Activated CD4-positive, alpha-beta memory T cell treated with anti-CD3 and anti-CD28 coated beads, Interleukin-2, amount 10 ng/mL, durations not matched to agents 7 days and 5 days (primary cell): ENCODE measurements at places on chromosomes 7 and 10.

DNA sequence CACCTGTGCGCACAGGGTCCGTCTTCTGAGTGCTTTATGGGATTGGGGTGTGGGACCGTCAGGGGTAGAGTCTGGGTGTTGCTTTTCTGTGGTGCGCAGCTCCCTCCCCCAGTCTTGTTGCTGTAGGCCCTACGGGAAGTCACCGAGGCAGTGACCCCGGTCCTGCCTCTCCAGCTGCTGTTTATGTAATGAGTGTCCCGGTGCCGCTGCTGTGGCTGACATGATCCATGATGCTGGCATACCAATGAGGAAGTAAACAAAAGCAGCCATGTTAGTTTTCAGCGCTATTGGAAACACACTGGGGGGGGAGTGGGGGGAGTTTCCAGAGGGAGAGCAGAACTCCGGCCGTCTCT, 1.1 kb downstream of the TRIM8 start:
- H3K27ac ChIP-seq, result peak overlapping the region; percentile 98
- DNase-seq, result peak; percentile 58
- no peaks in the 10 kb centered on the region for H3K27me3 ChIP-seq
- H3K4me1 ChIP-seq, result peaks cover 47% of the 10 kb centered on the region
- peaks cover 23% of the 10 kb centered on the region for H3K36me3 ChIP-seq

DNA sequence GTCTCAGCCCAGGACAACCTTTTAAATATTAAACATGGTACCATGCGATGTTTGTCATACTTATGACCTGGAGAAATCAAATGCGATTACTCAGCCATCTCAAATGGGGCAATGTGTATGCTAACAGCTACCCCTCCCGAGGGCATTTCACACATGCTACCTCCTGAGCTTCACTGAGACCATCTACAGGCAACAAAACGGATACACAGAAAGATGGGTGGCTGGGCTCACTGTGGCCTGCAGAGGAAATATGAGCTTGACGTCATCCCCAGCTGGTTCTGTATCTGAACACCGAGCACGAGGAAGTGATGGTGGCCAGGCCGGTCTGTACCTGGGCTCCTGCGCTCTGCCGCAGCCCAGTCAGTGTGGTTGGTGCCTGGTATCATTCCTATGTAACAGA, 374.3 kb downstream of the RPS24 start:
- H3K27me3 ChIP-seq, result peaks cover 12% of the 10 kb centered on the region
- no peak overlapping the region for H3K27ac ChIP-seq
- no peaks in the 10 kb centered on the region for H3K36me3 ChIP-seq
- peaks cover 5% of the 10 kb centered on the region for H3K4me1 ChIP-seq
- no peak for DNase-seq

DNA sequence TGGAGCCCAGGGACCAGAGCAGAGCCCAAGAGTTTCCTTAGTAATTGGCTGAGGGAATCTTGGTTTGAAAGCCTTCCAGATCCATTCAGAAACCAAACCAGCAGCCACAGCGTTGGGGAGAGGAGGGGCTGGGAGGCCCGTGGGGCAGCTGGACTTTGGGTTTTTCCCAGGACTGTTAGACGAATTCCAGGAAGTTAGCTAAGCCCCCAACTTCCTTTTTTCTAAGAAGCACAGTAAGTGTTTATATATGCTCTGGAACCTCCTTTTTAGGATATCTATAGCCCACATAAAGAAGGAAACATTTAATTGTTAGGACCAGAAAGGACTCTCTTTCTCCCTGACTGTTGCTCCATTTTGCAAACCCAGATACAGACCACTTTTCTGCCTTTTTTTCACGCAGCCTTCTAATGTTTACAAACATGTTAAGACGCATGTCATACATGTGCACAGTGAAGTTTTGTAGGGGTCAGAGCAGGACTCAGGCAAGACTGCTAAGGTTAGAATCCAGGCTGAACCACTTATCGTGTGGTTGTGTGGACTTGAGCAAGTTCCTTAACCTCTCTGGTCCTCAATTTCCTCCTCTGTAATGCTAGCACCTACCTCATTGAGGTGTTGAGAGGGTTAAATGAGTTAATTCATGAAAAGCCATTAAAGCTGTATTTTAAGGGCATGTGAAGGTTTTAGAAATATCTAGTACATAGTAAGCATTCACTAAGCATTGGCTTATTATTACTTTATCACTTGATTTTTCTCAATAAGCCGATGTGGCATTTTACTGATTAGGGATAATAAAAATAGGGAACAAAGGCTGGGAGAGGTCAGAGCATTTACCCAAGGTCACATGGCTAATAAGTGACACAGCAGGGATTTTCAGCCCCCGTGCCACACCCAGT, 42.4 kb downstream of the TBATA start:
- no peak for DNase-seq
- no peaks in the 10 kb centered on the region for H3K27me3 ChIP-seq
- no peak overlapping the region for H3K4me3 ChIP-seq
- H3K4me1 ChIP-seq, result peaks cover 11% of the 10 kb centered on the region

DNA sequence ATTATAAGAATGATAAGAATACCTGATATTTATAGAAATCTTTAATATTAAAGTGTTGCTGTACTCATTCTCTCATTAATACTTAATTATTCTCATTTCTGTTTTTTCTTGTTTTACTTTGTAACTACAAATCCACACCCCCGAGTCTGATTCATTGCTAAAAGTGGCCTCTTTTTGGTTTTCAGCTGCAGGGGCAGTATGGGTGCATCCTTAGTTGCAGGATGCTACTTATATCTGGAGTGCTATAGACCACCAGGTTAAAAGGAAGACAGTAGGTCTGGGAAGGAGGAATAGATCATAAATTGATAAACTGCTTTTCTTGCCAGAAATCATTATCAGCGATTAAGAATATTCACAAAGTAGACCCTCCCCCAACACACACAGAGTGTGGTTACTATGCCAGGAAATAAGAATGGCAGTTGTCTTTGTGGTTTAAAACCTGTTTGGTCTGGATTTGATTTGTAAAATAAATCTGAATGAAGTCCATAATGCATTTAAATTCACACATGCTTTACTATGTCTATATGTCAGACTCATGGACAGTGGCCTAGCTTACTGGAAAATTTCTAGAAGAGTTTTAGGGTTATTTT, 96.5 kb downstream of the NRF1 start:
- H3K27me3 ChIP-seq, result no peaks in the 10 kb centered on the region
- peaks cover 24% of the 10 kb centered on the region for H3K4me1 ChIP-seq
- H3K4me3 ChIP-seq, result no peak overlapping the region
- no peak for DNase-seq

DNA sequence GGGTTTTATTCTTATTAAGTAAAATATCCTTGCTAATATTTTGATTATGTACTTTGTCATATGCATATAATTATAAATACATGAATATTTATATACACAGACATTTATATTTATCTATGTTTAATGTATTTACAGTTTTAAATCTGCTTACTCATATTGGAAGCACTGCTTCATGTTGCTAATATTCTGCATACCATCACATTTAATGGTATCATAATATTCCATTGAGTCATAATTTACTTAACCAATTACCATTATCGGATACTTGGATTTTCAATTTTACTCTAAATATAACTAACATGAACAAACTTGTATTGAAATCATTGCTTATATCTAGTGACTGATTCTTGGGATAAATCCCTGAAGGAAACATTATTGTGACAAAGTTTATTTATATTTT, 155.2 kb downstream of the MBL2 start:
- H3K27ac ChIP-seq, result no peak overlapping the region
- H3K4me3 ChIP-seq, result no peak overlapping the region
- no peaks in the 10 kb centered on the region for H3K27me3 ChIP-seq

- H3K27ac ChIP-seq, result no peak overlapping the region
- H3K4me3 ChIP-seq, result no peak overlapping the region
- no peak for DNase-seq
- peaks cover 1% of the 10 kb centered on the region for H3K36me3 ChIP-seq
- H3K27me3 ChIP-seq, result peaks cover 39% of the 10 kb centered on the region
Measured at GRCh38 chr10:3415878-3416605, 243.5 kb upstream of the PITRM1 start.

- H3K27ac ChIP-seq, result no peak overlapping the region
- H3K27me3 ChIP-seq, result peaks cover 2% of the 10 kb centered on the region
- DNase-seq, result no peak
- H3K4me1 ChIP-seq, result no peaks in the 10 kb centered on the region
Measured at GRCh38 chr7:104397442-104397841, 69.0 kb downstream of the LHFPL3 start.

DNA sequence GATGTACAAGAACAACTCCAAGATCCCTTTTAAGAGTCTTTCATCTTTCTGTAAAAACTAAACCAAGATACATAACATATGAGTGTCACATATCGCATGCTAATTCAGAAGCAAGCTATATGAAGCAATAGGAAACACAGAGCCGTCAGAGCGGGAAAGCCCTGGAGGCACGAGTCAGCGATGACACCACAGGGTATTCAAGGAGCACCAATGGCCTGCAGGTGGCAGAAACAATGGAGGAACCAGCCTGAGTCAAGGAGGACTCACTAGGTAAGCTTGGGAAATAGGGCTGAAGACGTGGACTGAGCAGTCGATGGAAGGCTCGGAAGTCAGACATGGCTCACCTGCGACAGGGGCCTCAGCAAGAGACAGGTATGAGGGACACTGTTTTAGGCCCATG, 214.4 kb downstream of the FAM107B start:
- peak overlapping the region; percentile 95 for H3K27ac ChIP-seq
- peaks cover 65% of the 10 kb centered on the region for H3K36me3 ChIP-seq
- peak; percentile 81 for DNase-seq
- peaks cover 91% of the 10 kb centered on the region for H3K4me1 ChIP-seq
- H3K4me3 ChIP-seq, result peak overlapping the region; percentile 46

GRCh38 chr10:126904818-126905701, at the start of gene DOCK1:
DOCK1 (plus strand) TSS chr10:126905428; CDS start chr10:126905518, 90 bp downstream.
- H3K36me3 ChIP-seq, result no peaks in the 10 kb centered on the region
- no peak within 1 kb of the TSS for H3K4me3 ChIP-seq
- H3K27me3 ChIP-seq, result peaks cover 18% of the 10 kb centered on the region
- no peaks in the 10 kb centered on the region for H3K4me1 ChIP-seq
- H3K27ac ChIP-seq, result no peak within 1 kb of the TSS

DNA sequence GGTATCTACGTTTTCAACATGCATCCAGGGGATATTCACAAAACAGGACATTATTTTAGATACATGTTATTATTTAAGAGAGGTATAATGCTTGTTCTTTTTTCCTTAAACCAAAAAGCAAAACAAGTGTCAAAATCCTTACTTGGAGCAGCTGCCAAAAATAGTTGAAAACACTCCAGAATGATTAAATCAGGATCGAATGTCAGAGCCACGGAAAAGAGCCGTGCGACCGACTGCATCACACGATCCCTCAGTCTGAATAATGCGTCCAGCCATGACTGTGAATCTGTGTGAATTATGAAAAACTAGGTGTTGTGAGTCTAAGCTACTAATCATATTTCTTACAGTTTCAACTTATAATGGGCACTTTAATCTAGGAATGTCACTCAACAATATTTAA, 126.0 kb downstream of the PARD3 start:
- DNase-seq, result no peak
- H3K27me3 ChIP-seq, result peaks cover 7% of the 10 kb centered on the region
- no peak overlapping the region for H3K27ac ChIP-seq
- H3K36me3 ChIP-seq, result no peaks in the 10 kb centered on the region
- H3K4me1 ChIP-seq, result no peaks in the 10 kb centered on the region

- peaks cover 26% of the 10 kb centered on the region for H3K27me3 ChIP-seq
- no peak for DNase-seq
- H3K4me1 ChIP-seq, result no peaks in the 10 kb centered on the region
- no peak overlapping the region for H3K27ac ChIP-seq
- no peaks in the 10 kb centered on the region for H3K36me3 ChIP-seq
Measured at GRCh38 chr10:49556723-49557122, 17.8 kb upstream of the ERCC6 start.

DNA sequence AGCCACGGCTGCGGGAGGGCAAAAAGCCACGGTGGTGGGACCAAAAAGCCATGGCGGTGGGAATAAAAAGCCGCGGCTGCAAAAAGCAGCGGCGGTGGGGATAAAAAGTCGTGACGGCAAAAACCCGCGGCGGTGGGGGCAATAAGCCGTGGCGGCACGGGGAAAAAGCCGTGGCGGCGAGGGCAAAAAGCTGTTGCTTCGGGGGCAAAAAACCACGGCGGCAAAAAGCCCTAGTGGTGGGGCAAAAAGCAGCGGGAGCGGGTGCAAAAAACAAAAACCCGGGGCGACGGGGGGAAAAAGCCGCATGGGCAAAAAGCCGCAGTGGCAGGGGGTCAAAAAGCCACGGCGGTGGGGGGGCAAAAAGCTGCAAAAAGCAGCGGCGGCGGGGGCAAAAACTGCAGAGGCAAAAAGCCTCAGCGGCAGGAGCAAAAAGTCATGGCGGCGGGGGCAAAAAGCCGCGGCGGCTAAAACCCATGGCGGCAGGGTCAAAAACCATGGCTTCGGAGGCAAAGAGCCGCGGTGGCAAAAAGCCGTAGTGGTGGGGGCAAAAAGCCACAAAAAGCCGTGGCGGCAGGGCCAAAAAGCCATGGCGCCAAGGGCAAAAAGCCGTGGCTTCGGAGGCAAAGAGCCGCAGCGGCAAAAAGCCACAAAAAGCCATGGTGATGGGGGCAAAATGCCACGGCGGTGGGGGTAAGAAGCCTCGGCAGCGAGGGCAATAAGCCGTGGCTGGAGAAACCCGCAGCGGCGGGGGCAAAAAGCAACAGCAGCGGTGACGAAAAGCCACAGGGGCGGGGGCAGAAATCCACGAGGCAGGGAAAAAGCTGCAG, 525.8 kb downstream of the ZNF33B start:
- no peak for DNase-seq
- H3K4me1 ChIP-seq, result no peaks in the 10 kb centered on the region
- no peaks in the 10 kb centered on the region for H3K36me3 ChIP-seq
- H3K27me3 ChIP-seq, result no peaks in the 10 kb centered on the region
- no peak overlapping the region for H3K27ac ChIP-seq

GRCh38 chr7:77697535-77697831, 1.2 kb downstream of the RSBN1L start:
- H3K36me3 ChIP-seq, result peaks cover 36% of the 10 kb centered on the region
- peaks cover 55% of the 10 kb centered on the region for H3K4me1 ChIP-seq
- no peak for DNase-seq
- peak overlapping the region; percentile 98 for H3K4me3 ChIP-seq
- no peaks in the 10 kb centered on the region for H3K27me3 ChIP-seq
- H3K27ac ChIP-seq, result peak overlapping the region; percentile 94

- peak; percentile 20 for DNase-seq
- no peaks in the 10 kb centered on the region for H3K27me3 ChIP-seq
- no peak overlapping the region for H3K4me3 ChIP-seq
- no peaks in the 10 kb centered on the region for H3K36me3 ChIP-seq
- no peaks in the 10 kb centered on the region for H3K4me1 ChIP-seq
- no peak overlapping the region for H3K27ac ChIP-seq
Measured at GRCh38 chr7:158394936-158395335, 192.7 kb downstream of the PTPRN2 start.

DNA sequence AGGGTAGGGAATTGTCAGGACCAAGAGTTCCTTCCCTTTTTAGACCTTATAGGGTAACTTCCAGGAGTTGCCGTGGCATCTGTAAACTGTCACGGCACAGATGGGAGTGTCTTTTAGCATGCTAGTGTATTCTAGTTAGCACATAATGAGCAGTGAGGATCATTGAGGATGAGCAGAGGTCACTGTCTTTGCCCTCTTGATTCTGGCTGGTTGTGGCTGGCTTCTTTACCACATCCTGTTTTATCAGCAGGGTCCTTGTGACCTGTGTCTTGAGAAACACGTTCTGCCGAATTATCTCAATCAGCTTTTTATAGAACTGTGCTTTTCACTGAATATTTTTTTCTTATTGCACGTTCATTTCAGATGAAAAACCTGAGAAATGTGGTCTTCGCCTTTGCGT, 41.5 kb downstream of the MINPP1 start:
- peaks cover 25% of the 10 kb centered on the region for H3K36me3 ChIP-seq
- no peak overlapping the region for H3K4me3 ChIP-seq
- H3K27me3 ChIP-seq, result no peaks in the 10 kb centered on the region
- H3K27ac ChIP-seq, result no peak overlapping the region
- peak; percentile 19 for DNase-seq
- peaks cover 9% of the 10 kb centered on the region for H3K4me1 ChIP-seq

- H3K36me3 ChIP-seq, result no peaks in the 10 kb centered on the region
- no peak for DNase-seq
- H3K27me3 ChIP-seq, result peaks cover 12% of the 10 kb centered on the region
- no peak overlapping the region for H3K27ac ChIP-seq
- H3K4me1 ChIP-seq, result no peaks in the 10 kb centered on the region
- no peak overlapping the region for H3K4me3 ChIP-seq
Measured at GRCh38 chr10:122264931-122265330, 6.2 kb upstream of the BTBD16 start.
